ENCODE measurements at places on chromosomes 12 and 14. TPM values are rescaled to one million over a fixed set of nuclear protein-coding genes. Genes with fewer than 3 reads are reported as not detected.

- DNase-seq, result peak; percentile 25
Measured at GRCh38 chr14:75720842-75721498, 59.9 kb downstream of the TTLL5 start.

DNA sequence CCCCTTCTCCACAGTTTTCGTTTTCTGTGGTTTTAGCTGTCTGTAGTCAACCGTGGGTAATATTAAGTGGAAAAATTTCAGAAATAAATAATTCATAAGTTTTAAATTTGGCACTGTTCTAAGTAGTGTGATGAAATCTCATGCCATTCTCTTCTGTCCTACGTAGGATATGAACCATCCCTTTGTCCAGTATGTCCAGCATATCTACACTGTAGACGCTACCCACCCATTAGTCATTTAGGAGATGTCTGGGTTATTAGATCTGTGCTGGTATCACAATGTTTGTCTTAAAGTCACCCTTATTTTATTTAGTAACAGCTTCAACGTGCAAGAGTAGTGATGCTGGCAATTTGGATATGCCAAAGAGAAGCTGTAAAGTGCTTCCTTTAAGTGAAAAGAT lies 44.7 kb downstream of the ATF7IP start:
- no peak for DNase-seq

DNA sequence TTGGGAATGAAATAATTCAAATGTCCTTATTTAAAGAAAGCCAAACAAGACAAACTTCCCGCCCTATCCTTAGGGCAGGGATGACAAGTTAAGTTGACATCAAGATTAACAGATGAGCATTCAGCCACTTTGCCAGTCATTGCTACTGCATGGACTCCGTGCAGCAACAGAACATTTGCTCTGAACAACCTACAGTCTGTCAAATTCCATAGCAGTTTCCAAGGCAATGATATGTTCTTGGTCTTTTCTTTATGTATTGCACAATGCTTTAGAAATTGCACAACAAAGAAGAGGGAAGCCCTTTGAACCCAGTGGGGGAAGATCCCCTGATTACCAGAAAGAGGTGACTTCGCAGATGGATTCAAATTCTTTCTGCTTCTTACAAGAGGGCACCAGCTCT lies 269.8 kb downstream of the BCAT1 start:
- no peak for DNase-seq

DNA sequence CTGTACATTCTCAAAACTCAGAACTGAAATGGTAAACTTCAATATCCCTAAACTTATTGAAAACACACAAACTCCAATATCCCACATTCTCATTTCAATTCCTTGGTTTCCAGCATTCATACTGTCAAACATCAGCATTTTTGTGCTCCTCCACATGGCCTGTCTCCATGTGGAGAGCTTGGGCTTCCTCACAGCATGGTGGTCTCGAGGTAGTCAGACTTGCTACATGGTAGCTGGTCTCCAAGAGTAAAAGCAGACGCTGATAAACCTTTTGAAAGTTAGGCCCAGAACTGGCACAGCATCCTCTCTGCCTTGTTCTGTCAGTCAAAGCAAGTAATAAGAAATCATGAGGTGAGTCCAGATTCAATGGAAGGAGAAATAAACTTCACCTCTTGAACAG lies 70.5 kb downstream of the VCPKMT start:
- DNase-seq, result no peak

DNA sequence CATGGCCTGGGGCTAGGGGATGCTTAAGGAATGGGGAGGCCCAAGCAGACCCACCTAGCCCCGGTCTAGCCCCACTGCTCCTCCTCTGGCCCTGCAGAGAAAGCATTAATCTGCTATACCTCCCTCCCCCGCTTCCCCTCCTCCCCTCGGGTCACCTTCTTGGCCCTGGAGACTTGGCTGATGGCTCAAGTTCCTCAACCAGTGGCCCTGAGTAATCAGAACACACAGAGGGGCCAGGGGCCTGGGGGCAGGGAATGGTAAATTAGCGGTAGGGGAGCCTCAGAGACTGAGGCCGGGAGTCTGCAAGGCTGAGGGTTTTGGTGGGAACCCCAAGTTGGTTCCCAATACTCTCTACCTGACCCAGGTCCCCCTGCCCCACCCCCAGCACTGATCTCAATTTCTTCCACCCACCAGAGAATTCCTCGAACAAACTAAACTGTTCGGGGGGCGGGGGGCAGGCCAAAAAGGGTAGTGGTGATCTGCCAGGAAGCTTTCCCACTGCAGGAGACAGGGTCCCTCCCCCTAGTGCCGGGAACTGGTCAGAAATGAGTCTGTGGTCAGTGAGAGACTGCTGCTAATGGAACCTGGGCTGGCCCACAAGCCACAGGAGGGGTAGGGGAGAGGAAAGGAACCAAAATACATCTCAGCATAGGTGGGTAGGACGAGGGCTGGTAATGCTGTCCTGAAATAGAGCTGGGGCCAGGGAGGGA lies 12.8 kb upstream of the SMARCD1 start:
- no peak for DNase-seq

GRCh38 chr12:99002156-99002555 lies 357.1 kb downstream of the APAF1 start:
- DNase-seq, result no peak

- DNase-seq, result no peak
Measured at GRCh38 chr14:59534361-59534987, 42.1 kb downstream of the CCDC175 start.

DNA sequence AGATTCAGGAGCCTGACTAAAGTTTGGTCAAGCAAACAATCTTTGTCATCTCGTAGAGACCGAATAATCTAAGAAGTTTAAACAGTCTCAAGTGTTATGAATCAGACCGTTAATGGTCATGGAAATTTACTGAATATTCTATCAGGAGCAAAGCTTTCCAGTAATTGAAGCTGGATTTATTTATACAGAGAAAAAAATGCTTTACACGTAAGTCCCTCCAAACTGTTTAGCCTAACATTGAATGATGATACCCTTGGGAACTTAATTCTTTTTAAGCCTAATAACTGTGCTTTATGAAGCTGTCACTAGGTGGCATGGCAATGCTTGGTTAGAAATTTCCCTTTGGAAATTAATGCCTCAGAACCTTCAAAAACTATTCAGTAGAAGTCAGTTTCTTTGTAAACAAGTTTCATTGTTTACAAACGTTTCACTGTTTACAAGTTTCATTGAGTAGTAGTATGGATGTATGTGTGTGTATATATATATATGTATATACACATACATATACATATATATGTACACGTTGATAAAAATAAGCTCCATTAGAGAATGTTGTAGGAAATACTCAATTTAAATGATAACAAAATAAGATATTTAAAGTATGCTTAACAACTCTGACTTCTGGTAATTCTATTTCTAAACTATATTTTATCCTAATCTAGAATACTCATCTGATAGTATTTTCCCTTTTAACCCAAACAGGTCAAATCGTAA lies 32.1 kb downstream of the DEPDC4 start:
- DNase-seq, result peak; percentile 6

DNA sequence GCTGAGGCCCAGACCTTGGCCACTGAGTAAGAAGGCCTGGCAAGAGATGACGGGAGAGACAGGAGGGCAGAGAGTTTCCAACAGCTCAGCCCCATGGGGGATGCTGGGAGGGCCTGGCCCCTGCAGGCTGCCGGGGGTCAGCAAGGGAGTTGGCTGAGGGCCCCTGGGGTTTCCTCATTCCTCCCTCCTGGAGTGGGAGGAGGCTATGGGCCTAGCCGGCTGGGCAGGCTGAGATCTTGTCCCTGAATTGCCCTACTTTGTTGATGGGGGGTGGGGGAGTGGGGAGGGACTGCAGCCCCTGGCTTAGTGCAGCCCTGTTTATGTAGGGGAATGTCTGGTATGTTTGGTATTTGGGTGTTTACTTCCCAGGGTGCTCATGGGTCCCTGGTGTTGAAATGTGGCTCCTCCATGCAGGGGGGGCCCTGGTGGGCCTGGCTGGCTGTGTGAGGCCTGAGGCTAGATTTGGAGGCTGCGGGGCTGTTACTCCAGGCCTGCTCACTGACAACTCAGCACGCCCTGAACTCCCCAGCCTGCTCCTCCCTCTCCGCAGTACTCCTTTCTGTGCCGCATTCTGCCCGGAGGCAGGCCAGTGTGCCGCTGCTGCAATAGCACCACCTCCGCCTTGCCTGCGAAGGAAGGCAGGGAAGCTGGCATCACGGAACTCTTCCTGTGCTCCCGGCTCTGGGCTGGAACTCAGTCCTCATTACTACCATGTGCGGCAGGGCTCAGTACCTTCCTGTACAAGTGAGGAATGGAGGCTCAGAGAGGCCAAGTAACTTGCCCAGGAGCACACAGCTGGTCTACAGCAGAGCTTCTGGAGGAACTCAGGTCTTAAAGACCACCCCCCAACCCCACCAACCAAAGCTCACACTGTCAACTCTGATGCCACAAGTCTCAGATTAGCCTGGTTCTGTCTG lies 25.3 kb downstream of the JDP2 start:
- DNase-seq, result no peak

GRCh38 chr12:84601483-84601882 lies 311.1 kb downstream of the SLC6A15 start:
- no peak for DNase-seq

DNA sequence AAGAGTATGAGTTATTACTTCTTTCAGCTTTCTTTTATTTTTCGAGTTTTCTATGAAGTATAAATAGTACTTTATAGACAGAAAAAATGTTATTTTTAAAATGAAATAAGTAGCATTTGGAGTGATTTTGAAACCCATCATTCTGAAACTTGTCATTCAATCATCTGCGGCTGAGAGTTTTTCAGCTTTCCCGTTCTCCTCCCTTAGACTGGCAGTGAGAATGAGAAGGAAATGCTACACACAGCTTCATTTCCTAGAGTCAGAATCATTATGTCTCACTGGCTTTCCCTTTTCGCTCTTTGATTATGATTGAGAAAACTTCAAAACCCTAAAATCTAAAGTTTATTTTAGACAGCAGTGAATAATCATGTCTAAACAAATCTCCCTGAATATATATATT lies 33.7 kb upstream of the GNPNAT1 start:
- DNase-seq, result no peak

GRCh38 chr14:73715707-73716106 lies 1.5 kb upstream of the PNMA1 start:
- no peak for DNase-seq

DNA sequence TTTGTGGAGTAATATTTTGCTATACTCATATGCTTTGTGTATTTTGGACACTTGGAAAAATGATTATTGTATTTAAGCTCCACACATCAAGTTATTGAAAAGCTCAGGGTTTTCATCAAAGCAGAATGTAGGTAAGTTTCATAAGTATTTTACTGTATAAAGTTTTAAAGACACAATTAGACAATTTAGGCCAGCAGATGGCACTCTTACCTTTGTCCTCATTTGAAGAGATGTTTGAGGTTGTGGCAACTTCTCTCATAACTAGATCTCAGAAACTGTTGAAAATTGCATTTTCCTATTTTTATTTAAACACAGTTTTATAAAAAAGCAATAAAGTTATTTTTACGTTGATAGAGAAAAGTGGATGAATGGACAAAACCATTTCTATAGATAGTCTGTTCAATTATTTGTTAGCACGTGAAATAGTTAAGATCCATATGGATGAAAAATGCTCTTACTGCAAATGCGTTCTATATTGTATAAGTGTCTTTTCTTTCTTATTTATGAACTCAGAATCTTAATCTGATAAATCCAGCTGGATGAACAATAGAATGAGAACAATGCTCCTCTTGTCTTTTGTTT lies 300.0 kb downstream of the AEBP2 start:
- peak; percentile 52 for DNase-seq

- DNase-seq, result no peak
Measured at GRCh38 chr12:124582108-124582424, 14.7 kb upstream of the NCOR2 start.

GRCh38 chr12:58420503-58420902 lies 479.1 kb downstream of the ATP23 start:
- DNase-seq, result no peak

DNA sequence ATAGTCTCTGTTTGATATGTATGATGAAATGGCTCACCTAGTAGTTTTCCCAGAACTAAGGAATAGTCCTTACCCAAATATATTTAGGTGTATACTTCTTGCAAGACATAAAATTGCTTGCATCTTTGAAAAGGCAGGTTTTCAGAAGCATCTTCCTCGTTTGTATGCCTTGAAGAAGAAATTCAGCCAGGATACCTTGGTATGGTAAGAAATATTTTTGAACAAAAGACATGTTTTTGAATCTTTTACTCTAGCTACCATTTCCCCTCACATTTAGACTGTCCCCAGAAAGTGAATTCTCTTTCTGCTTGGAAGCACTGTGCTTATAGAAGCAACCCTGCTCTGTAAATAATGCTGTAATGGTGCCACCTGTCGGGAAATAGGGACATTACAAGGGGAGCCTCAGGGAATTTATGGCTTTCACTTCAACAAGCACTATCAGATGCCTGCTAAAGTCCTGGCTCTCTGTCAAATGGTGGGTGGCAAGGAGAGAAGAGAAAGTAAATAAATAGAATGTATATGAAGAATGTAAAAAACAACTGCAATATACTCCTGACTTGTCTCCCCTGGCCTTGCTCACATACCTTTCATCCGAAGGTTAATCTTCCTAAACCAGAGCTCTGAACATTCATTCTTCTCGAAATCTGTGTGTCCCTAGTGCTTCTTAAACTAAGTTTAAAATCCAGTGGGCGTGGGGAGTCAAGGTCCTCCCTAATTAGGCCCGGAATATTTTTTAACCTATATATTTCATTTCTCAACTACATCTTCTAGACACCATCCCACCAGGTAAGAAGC lies 6.1 kb downstream of the CCDC184 start:
- DNase-seq, result peak; percentile 43

GRCh38 chr12:47021298-47021697 lies 58.1 kb upstream of the PCED1B start:
- peak; percentile 26 for DNase-seq

DNA sequence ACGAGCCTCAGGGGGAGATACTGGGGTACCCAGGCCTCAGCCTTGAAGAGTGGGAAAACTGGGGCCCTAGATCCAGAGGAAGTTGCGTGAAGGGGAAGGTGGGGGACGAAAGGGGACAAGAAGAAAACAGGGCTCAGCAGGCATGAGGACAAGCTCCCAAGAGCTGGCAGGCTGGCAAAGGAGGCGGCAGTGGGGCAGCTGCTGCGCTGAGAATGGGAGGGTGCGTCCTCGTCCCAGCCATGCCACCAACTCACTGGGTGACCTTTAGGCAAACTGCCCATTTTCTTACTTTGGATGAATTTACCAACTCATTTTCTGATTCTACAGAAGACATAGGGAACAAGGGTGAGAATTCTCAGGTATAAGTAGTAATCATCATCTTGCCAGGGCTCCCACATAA lies 133.6 kb downstream of the TTC7B start:
- DNase-seq, result no peak

- peak; percentile 79 for DNase-seq
Measured at GRCh38 chr12:55728186-55728938, 447 bp downstream of the CD63 start.

CCDC177 gene
- 4.5 TPM for total RNA-seq

BICDL1 gene
- 24.5 TPM for total RNA-seq

FIGNL2 gene
- total RNA-seq, result 0.82 TPM

TMEM63C gene
- 8.6 TPM for total RNA-seq

VWF gene
- 8.2 TPM for total RNA-seq

COX6A1 gene
- total RNA-seq, result 489 TPM

KLHDC1 gene
- total RNA-seq, result 27.3 TPM

ACOT4 gene
- 1.2 TPM for total RNA-seq

IFNG-AS1 gene
- not detected for total RNA-seq

Data from frontal cortex (tissue), 4 donors.